ENCODE measurements at places on chromosomes 2 and 18.

GRCh38 chr2:74142340-74142739, 5.4 kb downstream of the BOLA3 start:
- peaks cover 37% of the 10 kb centered on the region for H3K36me3 ChIP-seq
- no peaks in the 10 kb centered on the region for H3K27me3 ChIP-seq
- DNase-seq = no peak
- no peak overlapping the region for H3K4me3 ChIP-seq
- peaks cover 18% of the 10 kb centered on the region for H3K4me1 ChIP-seq
- no peak overlapping the region for H3K27ac ChIP-seq

GRCh38 chr2:238277695-238278094, 10.7 kb downstream of the PER2 start:
- H3K27ac ChIP-seq = no peak overlapping the region
- H3K4me1 ChIP-seq = peaks cover 38% of the 10 kb centered on the region
- peaks cover 59% of the 10 kb centered on the region for H3K36me3 ChIP-seq
- H3K27me3 ChIP-seq = no peaks in the 10 kb centered on the region

GRCh38 chr18:50944245-50944932, 23.5 kb upstream of the ELAC1 start:
- peaks cover 4% of the 10 kb centered on the region for H3K36me3 ChIP-seq
- H3K27me3 ChIP-seq = no peaks in the 10 kb centered on the region
- H3K27ac ChIP-seq = no peak overlapping the region
- DNase-seq = no peak
- no peak overlapping the region for H3K4me3 ChIP-seq
- no peaks in the 10 kb centered on the region for H3K4me1 ChIP-seq

- H3K27ac ChIP-seq = no peak overlapping the region
- DNase-seq = no peak
- H3K4me3 ChIP-seq = no peak overlapping the region
- no peaks in the 10 kb centered on the region for H3K4me1 ChIP-seq
- H3K27me3 ChIP-seq = no peaks in the 10 kb centered on the region
These were observed 259.8 kb downstream of the OSR1 start for GRCh38 chr2:19098467-19099160.

GRCh38 chr2:27954771-27955383, 64.3 kb downstream of the BABAM2 start:
- H3K36me3 ChIP-seq = no peaks in the 10 kb centered on the region
- DNase-seq = peak; percentile 66
- H3K27me3 ChIP-seq = no peaks in the 10 kb centered on the region
